ENCODE measurements at places on chromosomes 4 and X. TPM values are rescaled to one million over a fixed set of nuclear protein-coding genes. Genes with fewer than 3 reads are reported as not detected.
A peak's percentile ranks its signal among the peaks of the same experiment; 100 is the strongest.

Gene GLOD5
- total RNA-seq, result not detected

Gene TMEM144
- total RNA-seq, result 2.4 TPM

Gene PTTG2
- not detected for total RNA-seq

Gene POU3F4
- total RNA-seq, result not detected

Gene ALAS2
- total RNA-seq, result not detected

GRCh38 chrX:103211012-103211715 is 3.7 kb upstream of the BEX4 start:
- peak; percentile 66 for DNase-seq

- no peak for DNase-seq
These were observed 138.1 kb upstream of the ZIC3 start for GRCh38 chrX:137427816-137428215.

- no peak for DNase-seq
These were observed 231.7 kb upstream of the TAPT1 start for GRCh38 chr4:16457944-16458343.

DNA sequence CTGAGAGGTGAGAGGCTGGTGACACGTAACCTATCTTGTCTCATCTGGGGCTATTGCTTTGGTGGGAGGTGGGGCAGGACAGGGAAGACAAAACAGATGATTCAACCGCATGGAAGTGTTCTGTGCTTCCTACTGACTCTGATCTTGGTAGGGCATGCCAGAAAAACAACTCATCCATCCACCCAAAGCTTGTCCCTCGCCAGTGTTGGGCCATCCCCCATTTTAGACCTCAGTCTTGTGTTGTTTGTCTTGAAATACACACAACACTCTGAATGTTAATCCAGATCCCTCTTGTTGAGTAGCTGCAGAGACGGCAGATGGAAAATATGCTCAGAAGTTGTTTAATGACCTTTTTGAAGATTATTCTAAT is 377 bp downstream of the CHRNA9 start:
- DNase-seq, result no peak

GRCh38 chr4:118910221-118910620 is 21.6 kb downstream of the SYNPO2 start:
- no peak for DNase-seq

DNA sequence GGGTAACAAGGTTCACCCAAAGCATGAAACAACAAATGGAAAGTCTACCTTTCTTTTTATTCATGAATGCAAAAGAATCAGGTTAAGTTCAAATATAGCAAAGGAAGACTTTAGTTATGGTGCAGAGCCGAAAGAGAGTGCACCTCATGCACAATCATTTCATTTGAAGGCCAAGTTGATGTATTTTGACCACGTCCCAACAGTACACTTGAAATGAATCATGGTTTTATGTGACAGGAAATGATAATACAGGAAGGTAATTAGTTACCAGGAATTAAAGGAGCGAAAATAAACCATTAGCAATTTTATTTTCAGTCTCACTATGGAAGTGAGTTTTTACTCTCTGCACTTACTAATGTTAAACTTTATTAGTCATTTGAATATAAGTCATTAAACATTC is 281.2 kb upstream of the DIAPH2 start:
- DNase-seq, result no peak

- DNase-seq, result no peak
These were observed 26.1 kb upstream of the SORCS2 start for GRCh38 chr4:7166237-7166636.

DNA sequence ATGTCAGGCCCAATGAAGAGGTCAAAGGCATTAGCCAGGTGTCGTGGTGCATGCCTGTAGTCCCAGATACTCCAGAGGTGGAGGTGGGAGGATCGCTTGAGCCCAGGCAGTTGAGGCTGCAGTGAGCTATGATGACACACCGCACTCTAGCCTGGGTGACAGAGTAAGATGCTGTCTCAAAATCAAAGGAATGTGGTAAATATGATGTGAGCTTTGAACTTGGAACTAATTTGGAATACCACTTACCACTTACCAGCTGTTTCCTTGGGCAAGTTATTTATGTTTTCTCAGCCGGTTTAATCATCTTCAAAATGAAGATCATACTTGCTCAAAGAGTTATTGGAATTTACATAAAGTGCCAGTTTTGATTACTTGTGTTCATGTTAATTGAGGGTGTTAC is 23.8 kb upstream of the SEPSECS start:
- no peak for DNase-seq

DNA sequence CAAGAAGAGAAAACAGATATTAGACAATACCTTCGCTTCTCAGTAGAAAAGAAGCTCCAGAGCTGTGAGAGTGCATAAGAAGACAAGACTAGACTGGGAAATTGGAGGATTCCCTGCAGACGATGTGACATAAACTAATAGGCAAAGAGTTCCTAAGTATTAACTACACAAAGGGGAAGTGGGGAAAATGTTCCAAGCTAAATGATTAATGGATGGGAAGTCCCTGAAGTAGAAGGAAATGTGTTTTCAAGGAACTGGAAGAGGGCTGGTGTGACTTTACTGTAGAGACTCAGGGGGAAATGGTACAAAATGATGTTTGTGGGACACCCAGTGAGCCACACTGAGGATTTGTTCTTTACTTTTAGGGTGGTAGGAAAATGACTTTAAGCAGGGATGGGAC is 69.7 kb upstream of the DCLK2 start:
- peak; percentile 30 for DNase-seq

DNA sequence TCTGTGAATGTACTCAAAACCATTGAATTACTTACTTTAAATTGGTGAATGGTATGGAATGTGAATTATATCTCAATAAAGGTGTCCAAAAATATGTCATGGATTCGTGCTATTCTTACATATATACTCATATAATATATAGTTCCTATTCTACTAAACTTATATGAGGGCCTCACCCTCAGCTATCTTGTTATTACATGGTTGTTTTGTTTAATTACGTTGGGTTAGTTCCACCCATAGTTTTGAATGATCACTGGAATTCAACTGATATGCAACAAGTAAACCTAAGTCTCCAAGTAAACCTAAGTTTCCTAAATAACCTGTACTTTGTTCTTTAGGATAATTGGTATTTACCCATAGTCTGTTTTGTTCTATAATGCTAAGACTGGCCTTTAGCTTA is 30.6 kb upstream of the CD99L2 start:
- DNase-seq, result no peak

GRCh38 chr4:139921429-139922184 is 232.4 kb downstream of the MAML3 start:
- peak; percentile 43 for DNase-seq

- no peak for DNase-seq
These were observed 9.5 kb downstream of the FRG2 start for GRCh38 chr4:190017357-190018200.

GRCh38 chrX:103503163-103503852 is 16.0 kb downstream of the RAB40A start:
- DNase-seq, result no peak
